SK-N-SH (cell line): ENCODE measurements at places on chromosomes 7 and 10. TPM values are rescaled to one million over a fixed set of nuclear protein-coding genes. Genes with fewer than 3 reads are reported as not detected.

DNA sequence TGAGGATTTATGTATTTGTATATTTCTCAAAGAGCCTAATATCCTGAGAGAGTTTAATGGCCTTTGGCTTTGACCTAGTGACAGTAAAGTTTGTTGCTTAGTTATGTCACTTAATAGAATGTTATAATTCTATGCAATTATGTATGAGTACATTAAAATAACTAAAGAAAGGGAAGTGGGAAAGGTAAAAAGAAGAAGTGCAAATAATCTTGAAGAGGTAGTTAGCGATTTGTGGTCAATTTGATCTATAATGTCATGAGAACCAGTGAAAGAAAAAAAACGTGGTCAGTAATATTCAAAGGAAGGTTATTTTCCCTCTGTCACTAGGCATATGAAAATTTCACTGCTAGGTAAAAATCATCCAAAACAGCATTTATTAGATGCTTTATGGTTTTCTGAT lies 143.4 kb upstream of the LSM8 start:
- no peak for DNase-seq

- peak; percentile 93 for DNase-seq
These were observed at the start of gene HSPB1 for GRCh38 chr7:76302347-76303201. HSPB1 (plus strand) TSS chr7:76302673; CDS start chr7:76302713, 40 bp downstream.

DNA sequence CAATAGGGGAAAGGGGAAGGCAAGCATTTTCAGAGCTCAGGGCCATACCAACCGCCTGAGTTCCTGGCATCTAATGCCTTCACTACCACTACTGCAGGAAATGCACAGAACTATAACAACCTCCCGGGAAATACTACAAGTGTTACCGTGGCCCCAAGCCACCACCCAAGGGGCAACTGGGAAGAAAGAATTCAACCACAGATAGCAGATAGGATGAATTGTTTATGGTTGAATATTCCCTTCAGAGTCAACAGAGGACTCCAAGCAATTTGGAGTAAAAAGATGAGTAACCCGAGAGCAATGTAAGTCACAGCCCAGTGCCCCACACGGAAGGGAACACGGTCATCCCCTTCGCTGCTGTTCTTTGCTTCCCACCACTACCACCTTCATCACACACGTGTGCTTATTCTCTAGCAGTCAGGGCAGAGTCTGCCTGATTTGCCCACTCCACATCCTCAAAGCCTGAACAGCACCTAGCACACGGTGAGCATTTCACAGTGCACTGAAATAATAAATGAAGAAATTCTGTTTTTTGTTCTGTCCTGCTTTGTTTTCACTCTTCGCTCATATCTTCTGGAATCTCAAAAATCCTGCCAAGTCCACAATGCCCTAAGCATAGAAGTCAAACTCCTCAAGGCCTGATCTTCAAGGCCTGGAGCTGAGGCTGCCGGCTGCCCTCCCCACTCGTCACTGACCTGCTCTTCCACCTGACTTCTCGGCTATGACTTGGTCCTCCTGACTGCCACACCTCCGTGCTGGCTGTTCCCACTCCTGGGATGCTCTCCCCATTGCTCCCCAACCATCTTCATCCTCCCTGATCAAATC lies 221.1 kb downstream of the KCNMA1 start:
- no peak for DNase-seq

DNA sequence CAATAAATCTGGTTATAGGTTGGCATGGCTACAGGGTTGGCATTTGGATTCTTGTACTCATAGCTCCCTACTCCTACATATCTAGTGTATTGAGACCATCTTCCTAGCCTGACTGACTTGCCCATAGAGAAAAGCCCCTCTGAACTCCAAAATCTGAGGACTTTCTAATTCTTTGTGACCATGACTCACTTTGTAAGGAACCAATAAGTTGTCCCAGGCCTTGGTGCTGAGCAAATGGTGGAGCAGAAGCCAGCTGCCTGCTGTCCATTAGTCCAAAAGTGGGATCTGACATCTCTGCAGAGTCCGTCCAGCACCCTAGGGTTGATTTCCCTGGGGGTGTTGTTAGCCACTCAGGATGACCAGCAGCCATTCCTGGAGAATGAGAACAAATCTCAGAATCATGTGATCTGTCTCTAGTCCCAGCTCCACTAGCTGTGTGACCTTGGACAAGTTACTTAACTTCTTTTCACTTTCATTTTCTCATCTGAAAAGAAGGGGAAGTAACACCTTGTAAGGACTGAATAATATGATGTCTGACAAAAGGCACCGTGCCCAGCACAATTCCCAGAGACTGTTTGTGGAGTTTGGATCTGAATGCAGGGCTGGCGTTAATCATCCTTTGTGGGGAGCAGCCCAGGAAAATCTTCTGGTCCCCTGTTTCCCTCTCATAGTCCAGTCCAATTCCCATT lies 44.1 kb downstream of the MTURN start:
- DNase-seq: no peak

GRCh38 chr7:83271212-83272099 lies 108.8 kb upstream of the PCLO start:
- DNase-seq: peak; percentile 40

- DNase-seq: no peak
These were observed 234.5 kb downstream of the PARD3 start for GRCh38 chr10:34580643-34581042.

- no peak for DNase-seq
These were observed 41.4 kb downstream of the LRRC20 start for GRCh38 chr10:70341016-70341415.

DNA sequence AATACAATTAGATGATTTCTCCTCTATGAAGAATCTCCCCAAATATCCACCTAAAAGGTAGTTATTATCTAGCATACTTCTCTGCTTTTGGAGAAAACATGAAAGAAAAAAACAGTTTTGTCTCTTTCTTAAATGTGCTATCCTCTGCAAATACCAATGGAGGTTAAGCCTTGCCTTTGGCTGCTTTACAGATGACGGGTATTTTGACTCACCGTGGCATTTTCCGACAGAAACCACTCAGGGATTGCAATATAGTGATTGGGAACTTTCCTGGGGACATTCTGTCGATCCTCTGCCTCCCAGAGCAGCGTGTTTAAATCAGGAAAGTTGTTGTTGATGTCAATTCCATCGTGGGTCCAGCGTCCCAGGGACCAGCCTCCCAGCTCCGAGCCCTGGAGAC lies 100.6 kb downstream of the GPR26 start:
- no peak for DNase-seq

- no peak for DNase-seq
These were observed 14.7 kb downstream of the INA start for GRCh38 chr10:103291588-103291987.

- no peak for DNase-seq
These were observed 129.0 kb downstream of the MARCHF5 start for GRCh38 chr10:92419740-92420545.

- DNase-seq: no peak
These were observed 166.8 kb downstream of the CCDC3 start for GRCh38 chr10:12834721-12835120.

GRCh38 chr10:7297094-7297493 lies 113.7 kb downstream of the SFMBT2 start:
- DNase-seq: no peak

DNA sequence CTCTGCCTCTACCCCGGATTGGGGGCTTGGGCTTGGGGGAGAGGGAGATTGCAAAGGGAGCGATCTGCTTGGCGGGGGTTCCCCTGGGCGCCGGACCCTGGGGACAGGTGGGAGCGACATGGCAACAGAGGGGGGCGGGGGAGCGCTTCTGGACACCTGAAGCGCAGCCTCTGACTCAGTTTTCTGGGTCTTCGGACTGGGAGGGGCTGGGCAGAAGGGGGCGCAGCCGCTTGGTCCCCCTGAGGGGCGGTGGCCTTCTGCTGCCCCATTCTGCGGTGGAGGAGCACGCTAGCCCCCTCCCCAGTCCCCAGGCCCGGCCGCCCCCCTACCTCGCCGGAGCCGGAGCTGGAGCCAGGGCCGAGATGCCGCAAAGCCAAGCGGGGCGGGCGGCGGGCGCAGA lies 380 bp downstream of the NAT16 start:
- peak; percentile 70 for DNase-seq

DNA sequence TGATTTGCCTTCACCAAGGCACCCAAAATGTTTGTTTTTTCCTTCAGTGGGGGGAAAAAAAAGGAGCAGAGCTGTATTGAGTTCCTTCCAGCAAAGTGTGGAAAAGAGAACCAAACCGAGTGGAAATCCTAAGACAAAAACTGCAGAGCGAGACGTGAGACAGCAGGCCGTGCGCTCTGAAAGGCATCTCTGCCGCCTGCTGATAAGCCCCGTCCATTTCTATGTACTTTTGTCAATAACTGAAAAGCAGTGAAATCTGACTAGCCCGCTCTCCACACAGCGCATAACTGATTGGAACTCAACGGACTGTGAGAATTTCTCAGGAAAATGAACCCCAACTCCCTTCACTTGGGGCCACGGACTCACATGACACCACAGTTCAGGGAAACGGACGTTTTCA lies 83.2 kb downstream of the COBL start:
- DNase-seq: no peak

DNA sequence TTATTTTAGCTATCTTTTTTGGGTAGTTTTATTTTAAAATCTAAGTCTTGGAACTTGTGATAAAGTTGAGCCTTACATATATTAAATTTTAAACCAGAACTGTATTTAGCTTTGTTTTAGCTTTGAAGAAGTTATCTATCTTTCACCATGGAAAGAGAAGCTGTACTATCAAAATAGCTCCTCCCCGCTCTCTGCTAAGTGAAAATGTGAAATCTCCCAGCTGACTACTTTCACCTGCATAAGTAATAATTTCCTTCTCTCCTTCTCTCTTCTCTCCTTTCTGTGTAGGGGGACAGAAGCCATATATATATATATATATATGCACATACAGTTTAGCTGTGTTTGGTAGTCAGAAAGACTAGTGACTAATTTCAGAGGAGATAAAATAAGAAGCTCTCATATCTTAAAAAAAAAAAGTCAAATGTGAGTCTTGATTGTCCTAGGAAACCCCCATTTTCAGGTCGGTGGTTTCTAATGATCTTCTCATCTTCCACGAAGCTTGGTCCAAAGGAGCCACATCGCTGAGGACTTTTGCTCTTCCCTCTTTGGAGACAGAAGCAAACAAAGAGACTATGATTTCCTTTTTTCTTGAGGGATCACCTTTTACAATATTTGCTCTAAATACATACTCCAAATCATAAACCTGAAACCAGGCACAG lies 30.6 kb upstream of the GDI2 start:
- DNase-seq: no peak

DNA sequence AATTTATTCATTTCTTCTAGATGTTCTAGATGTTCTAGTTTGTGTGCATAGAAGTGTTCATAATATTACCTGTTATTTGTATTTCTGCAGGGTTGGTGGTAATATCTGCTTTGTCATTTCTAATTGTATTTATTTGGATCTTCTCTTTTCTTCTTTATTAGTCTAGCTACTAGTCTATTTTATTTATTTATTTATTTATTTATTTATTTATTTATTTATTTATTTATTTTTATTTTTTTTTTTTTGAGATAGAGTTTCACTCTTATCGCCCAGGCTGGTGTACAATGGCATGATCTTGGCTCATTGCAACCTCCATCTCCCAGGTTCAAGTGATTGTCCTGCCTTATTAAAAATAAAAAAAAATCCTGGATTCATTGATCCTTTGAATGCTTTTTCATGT lies 114.8 kb upstream of the THSD7A start:
- DNase-seq: no peak

DNA sequence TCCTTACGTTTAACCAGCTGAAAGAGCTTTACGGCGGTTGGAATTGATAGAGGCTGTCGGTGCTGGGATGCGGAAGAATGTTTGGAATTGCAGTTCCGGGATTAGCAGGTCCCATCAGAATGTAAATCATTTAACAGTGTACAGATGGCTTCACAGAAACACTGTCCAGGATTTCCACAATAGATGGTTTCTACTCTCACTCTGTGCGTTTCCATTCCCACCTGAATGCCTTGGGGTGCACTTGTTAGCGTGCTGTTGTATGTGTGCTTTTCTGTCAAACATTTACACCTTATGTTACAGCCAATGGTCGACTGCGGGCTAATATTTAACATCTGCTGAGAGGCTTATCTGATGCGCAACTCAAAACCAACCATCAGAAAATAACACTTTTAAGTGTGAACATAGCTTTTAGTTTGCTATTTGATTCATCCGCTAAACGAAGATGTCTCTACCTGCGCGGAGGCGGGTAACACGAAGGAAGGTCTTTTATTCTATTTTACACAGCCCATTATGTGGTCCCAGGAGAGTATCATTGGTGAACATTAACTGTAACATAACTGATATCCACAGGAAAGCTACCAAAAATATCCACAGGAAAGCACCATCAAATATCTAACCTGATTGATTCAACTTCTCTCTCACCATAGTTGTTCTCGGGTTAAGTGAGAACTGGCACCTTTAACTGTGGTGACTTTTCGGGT lies 179.0 kb downstream of the PRPF18 start:
- no peak for DNase-seq

- DNase-seq: no peak
These were observed 170.9 kb upstream of the RHEB start for GRCh38 chr7:151690606-151691005.

GRCh38 chr10:30047430-30047829 lies 12.0 kb downstream of the JCAD start:
- DNase-seq: no peak

DNA sequence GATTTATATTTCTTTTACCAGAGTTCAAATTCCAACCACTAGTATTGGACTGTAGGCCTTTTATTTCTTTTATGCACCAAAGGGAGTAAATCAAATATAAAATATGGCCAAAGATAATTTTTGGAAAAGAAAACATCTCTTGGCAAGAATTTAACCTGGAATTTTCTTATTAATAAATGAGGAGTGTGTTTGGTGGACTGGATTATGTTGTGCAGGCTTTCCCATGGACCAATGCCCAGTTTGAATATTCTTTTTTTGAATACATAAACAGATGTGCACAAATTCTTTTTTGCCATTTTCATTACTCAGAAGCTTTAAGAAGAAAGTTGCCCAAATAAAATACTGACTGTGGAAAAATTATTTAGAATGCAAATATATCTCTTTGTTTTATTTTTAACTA lies 22.1 kb upstream of the PRKG1 start:
- no peak for DNase-seq

- DNase-seq: no peak
These were observed 1351.3 kb upstream of the SORCS1 start for GRCh38 chr10:108515821-108516220.

GRCh38 chr10:109928475-109928891 lies 5.2 kb upstream of the XPNPEP1 start:
- DNase-seq: no peak

VAX1 gene
- polyA plus RNA-seq: not detected in 2 replicates

LAMB4 gene
- polyA plus RNA-seq: 0.24 and 0.36 TPM in 2 replicates

CPA2 gene
- polyA plus RNA-seq: 0.03 TPM in 1 of 2 replicates, not detected in the other

CHST3 gene
- polyA plus RNA-seq: 6.0 and 6.1 TPM in 2 replicates

ERVW-1 gene
- not detected in 2 replicates for polyA plus RNA-seq

RPEL1 gene
- 0.08 TPM in 1 of 2 replicates, not detected in the other for polyA plus RNA-seq

FAM20C gene
- 6.8 and 12.7 TPM in 2 replicates for polyA plus RNA-seq

SFTPA1 gene
- not detected in 2 replicates for polyA plus RNA-seq

LRRC61 gene
- 0.93 and 0.99 TPM in 2 replicates for polyA plus RNA-seq

CYP3A4 gene
- not detected in 2 replicates for polyA plus RNA-seq
